ENCODE measurements at places on chromosomes 5 and 9.

GRCh38 chr9:17802249-17802857 lies 223.5 kb downstream of the SH3GL2 start:
- DNase-seq: no peak

GRCh38 chr5:1865486-1865885 lies 17.2 kb downstream of the IRX4 start:
- no peak for DNase-seq

DNA sequence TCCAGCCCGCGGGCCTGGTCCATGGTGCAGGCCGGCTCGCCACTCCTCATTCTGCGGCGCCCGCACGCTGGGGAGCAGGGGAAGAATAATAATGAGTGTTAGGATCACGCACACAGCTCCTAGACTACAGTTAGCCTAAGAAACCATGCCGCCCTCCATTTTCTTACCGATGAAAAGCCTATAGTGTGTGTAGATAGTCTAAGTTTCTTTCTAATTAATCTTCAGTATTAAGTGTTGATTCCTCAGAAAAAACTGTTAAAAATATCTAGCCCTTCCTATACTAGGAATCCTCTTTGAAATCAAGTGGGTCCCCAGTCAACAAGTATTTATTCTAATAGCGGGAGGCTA lies 9.3 kb downstream of the ZBED3 start:
- DNase-seq: no peak

DNA sequence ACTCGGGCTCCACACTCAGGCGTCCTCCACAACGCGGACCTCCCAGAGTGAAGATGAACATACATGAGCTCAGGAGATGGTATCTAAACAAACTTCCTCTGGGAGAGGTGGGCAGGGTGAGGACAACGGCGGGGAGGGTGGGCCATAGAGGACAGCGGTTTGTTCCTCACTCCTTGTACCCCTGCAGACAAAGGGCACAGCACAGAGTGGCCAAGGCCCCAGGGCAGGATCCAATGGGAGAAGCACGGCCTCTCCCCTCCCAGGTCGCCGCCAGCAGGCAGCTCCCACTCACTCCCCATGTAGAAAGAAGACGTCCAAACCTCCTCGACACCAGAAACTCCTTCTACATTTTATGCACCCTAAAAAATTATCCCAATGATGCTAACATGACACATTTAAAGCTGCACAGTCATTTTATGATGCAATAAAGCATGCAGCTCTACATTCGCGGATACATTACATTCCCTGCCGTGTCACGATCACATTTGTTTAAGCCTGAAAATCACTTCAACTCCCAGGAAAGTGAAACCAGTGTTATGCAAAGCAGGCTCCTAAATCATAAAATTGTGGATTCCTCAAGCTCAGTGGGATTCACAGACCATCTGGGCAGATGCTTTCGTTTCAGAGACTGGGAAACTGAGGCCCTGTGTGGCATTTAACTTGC lies 87.5 kb upstream of the SARDH start:
- no peak for DNase-seq

DNA sequence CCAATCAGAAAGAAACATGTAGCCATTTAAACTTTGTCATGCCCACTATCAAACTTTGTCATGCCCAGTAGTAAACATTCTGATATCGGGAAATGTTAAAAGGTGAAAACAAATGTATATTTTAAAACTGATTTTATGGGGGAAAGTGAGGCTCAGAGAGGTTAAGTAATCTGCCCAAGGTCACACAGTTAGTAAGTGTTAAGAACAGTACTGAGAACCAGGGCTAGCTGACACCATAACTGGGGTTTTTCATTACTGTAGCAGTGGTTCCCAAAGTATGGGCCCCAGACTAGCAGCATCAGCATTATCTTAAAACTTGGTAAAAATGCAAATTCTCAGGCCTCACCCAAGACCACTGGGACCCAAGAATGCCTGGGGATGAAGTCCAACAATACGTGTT lies 9.9 kb upstream of the FRRS1L start:
- DNase-seq: no peak

DNA sequence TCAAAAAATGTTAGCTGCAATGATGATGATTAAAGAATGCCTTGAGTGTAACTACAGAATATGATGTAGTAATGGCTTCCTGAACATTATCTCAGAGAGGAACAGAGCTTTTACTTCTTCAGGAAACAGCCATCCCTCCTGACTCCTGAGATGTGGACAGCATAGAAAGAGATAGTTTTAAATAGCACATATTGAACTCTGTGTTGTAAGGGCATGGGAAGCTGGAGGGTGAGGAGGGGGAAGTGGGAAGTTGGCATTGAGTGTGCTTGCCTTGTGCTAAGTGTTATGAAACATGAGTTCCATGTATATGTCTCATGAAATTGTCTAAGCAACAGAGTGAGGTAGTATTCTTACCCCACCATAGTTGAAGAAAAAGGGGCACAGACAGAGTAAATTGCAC lies 161.5 kb upstream of the SLC28A3 start:
- no peak for DNase-seq

DNA sequence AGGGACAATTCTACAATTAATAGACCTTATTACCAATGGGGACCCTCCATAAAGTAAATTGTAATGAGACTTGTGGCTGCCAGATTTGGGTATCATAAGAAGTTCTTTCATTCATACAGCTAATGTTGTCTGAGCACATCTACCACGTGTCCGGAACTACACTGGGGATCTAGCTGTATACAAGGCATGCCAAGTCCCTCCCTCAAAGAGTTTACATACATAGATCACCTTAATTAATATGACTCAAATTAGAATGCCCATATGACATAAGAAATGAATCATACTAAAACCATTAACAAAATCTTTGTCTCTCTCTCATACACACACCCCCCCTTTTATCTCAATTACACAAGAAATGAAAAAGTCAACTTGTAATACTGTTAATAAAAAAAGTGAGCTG lies 18.0 kb upstream of the NR4A3 start:
- DNase-seq: no peak

Measured in epithelial cell of proximal tubule (primary cell).